ENCODE measurements at places on chromosomes 11 and 22.
A peak's percentile ranks its signal among the peaks of the same experiment; 100 is the strongest.

- DNase-seq, result no peak
Measured at GRCh38 chr22:24370401-24370800, 57.0 kb upstream of the ADORA2A start.

DNA sequence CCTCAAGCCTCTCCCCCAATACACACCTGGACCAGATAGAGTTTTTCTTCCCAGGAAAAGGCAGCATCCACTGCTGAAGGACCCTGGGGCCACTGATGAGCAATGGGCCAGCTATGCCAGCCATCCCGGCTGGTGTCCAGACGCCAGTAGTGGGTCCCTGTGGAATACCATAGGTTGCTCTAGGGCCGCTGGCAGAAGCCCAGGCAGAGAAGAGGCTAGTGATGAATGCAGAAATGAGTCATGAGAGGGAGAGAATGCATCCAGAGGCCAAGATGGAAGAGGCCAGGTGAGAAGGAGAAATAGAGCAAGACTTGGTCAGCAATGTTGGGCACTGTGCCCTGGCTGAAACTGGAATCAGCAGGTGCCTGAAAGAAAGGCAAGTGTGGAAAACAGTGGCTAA lies 8.9 kb downstream of the HPX start:
- no peak for DNase-seq

DNA sequence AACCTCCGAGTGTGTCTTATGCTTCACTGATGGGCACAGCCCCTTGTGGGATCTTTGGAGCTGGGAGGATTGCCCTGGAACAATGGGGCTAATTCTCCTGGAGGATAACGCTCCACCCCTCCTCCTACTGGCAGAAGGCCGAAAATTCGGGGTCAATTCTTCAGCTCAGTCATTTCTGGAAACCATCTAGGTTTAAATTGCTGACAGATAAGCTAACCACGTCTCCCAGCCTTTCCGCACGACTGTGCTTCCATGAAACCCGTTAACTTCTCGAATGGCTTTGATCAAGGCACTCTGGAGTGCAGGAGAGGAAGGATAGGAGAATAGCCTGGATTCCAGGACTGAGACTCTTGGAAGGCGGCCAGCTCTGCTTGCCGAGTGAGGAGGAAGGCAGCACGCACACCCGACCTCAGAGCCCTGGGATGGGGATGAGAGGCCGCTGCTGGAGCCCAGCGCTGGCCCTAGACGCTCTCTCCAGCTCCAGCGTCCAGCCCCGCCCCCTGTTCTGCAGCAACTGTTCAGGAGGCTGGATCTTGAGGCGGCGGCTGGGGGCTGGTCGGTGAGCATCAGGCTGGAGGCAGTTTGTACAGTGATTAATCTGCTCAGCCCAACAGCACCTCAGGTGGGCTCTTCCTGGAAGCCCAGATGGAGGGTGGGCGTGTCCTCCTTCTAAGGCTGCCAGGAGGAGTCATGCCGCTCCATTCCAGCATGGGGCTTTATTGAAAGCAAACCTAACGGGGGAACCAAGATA lies 176.7 kb upstream of the NCAM1 start:
- no peak for DNase-seq

GRCh38 chr11:14622223-14622954 lies 21.2 kb upstream of the PDE3B start:
- DNase-seq, result no peak

DNA sequence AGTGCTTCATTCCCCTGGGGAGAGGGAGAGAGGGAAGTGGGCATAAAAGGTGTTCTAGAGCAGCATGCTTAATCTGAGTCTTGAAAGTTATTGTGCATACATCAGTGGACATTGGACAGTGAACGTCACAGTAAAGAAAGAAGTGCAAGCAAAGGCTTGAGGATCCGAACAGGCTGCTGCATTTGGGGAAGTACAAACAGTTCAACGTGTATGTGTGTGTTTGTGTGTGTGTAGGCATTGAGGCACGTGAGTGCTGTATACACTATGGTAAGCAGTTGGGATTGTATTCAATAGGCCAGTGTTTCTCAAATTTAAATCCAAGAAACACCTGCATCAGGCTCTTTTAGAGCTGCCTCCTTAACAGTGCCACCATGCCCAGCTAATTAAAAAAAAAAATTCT lies 10.4 kb upstream of the EIF3M start:
- DNase-seq, result no peak

GRCh38 chr22:22348815-22349454 lies 104.3 kb downstream of the VPREB1 start:
- DNase-seq, result no peak

DNA sequence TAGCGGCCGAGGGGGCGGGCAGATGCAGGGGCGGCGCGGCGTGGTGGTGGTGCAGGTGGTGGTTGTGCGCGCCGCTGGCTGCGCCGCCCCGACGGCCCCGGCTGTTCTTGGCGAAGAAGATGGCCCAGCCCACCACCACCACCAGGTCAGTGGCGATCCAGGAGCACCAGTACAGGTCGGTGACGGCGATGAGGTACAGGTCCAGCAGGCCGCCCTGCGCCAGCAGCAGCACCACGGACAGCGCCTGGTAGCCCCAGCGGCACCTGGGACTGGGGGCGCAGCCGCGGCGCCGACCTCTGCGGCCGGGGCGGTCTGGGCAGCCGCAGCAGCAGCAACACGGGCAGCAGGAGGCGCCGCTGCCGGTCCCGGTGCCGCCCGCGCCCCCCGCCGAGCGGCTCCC lies 879 bp downstream of the TMEM121B start:
- no peak for DNase-seq

GRCh38 chr11:124834526-124835180 lies 30.6 kb upstream of the ROBO3 start:
- no peak for DNase-seq

DNA sequence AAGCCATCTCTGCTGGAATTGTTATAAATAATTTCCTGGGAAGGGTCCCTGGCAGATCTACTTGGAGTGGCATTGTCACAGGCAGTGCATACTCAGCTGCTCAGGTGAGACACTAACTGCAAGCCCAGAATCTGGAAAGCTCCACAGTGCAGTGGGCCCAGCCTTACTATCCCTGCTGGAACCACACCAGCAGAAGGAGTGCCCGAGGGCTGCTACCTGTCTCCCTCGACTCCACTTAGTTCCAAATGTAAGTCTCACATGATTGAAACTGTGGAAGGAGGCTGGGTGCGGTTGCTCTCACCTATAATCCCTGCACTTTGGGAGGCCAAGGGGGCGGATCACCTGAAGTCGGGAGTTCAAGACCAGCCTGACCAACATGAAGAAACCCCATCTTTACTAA lies 14.3 kb upstream of the SYVN1 start:
- no peak for DNase-seq

DNA sequence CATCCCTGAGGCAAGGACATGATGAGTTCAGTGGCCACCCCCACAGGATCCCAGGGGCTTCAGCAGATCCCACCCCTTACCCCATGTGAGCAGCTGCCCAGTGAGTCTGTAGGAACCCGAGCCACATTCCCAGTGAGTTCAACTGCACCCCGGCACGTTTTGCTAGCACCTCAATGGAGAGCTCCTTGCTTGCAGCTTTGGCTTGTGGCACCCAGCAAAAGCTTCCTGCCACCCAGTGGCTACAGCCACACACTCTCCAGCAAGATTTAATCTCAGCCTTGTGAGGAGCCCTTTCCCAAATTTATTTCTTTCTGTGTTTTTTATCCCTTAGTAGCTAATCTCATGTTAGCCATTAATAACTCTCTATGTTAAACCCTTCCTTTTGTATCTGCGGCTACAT lies 4.0 kb downstream of the SAA1 start:
- DNase-seq, result no peak

DNA sequence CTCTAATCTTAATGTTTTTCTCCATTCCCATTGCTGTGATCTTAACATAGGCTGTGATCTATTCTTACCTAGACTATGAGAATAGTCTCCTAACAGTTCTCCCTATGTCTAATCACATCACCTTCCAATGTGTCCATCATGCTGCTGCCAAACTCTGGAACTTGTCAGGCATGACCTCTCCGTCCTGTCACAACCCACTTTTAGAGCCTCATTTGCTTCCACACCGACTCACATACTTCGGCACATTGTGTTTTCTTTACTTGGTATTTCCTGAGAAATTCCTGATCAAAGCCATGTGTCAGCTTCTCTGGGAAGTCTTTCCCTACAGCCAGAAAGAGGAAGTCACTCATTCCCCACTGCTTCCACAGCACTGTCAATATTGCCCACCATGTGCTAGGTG lies 40.5 kb upstream of the BIRC3 start:
- DNase-seq, result no peak

- no peak for DNase-seq
Measured at GRCh38 chr22:16793831-16794230, 31.4 kb downstream of the XKR3 start.

DNA sequence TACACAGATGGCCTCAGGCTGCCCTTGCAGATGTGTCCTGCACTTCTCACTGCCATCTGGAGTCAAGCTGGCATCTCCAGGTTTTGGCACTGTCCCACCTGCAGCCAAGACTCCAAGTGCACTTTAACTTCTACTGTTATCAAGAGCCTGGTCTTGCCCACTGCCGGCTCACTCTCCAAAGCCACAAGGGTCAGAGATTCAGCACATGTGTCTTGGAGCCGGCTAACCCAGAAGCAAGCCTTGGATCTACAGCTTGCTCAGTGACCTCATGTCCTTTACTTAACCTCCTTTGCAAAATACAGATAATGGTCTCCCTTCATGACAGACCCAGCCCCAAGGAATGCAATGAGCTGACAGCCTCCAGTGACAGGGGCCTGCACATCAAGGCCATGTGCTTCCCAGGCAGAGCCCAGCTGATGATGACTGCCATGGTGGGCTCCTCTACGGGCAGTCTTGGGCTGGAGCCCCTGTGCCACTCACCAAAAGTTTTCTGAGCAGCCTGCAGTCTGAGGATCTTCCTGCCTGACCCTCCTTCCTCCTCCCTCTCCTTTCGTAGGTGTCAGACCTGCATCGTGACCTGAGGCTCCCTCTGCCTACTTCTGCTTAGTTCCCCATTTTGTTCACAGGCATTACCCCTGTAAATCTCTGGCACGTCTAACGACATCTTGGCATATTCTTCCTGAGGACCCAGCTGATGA lies 9.0 kb downstream of the TP53AIP1 start:
- DNase-seq, result no peak

DNA sequence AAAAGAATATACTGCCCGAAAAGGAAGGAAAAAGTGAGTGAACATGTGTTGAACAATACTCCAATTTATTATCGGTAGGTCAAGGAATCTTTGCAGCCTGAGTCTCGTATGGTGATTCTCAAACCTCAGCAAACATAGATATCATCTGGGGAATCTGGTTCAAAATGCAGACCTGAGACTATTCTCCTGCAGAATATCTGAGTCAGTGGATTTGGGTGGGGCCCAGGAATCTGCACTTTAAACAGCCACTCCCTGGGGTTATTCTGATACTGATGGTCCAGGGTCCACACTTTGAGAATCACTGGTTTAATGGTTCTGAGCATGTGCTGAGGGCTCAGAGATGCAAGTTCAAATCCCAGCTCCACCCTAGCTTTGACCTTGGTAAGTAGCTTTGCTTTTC lies 53.6 kb upstream of the GRK3 start:
- DNase-seq, result no peak

- DNase-seq, result no peak
Measured at GRCh38 chr22:17167486-17167885, 8.4 kb upstream of the HDHD5 start.

GRCh38 chr11:65586676-65587075 lies 8.9 kb downstream of the KCNK7 start:
- no peak for DNase-seq

DNA sequence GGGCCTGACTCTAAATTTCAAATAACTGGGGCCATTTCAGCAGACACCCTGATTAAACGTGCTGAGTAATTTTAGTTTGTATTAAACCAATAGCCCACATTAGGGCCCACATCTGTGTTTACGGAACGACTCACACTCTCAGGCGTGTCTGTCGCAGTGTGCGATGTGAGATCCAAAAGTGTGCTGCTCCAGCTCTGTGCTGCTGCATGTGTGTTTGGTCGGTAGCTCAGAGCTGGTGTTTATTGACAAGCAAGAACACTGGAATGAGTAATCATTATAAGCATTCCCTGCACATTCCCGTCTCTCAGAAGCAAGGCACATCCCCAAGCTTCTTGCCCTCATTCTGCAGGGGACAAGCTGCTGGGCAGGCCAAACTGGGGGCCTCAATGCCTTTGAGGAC lies 7.8 kb downstream of the OPCML start:
- no peak for DNase-seq

- no peak for DNase-seq
Measured at GRCh38 chr11:59173964-59174663, 2.2 kb downstream of the DTX4 start.

GRCh38 chr11:77287615-77288273 lies 13.7 kb downstream of the GDPD4 start:
- no peak for DNase-seq

DNA sequence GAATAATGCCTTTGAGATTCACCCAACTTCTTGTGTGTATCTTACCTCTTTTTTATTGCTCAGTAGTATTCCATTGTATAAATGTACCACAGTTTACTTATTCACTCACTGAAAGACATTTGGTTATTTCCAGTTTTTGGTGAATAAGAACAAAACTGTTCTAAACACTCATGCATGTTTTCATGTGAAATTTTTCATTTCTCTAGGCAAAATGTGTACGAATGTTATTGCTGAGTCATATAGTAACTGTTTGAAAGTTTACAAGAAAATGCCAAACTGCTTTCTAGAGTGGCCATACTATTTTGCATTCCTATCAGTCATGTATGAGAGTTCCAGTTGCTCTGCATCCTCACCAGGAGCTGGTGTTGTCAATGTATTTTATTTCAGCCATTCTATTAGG lies 8.8 kb upstream of the EMSY start:
- DNase-seq, result no peak

- DNase-seq, result no peak
Measured at GRCh38 chr11:64654958-64655541, 64.0 kb downstream of the SLC22A12 start.

- DNase-seq, result peak; percentile 43
Measured at GRCh38 chr11:129766898-129767604, 48.6 kb upstream of the TMEM45B start.

- DNase-seq, result peak; percentile 76
Measured at GRCh38 chr11:12693479-12694182, 19.4 kb downstream of the TEAD1 start.

All from NCI-H1092 treated with DMSO at 0.1 percent for 48 hours (cell line).